ENCODE measurements at places on chromosomes 12 and 14.
A peak's percentile ranks its signal among the peaks of the same experiment; 100 is the strongest.

DNA sequence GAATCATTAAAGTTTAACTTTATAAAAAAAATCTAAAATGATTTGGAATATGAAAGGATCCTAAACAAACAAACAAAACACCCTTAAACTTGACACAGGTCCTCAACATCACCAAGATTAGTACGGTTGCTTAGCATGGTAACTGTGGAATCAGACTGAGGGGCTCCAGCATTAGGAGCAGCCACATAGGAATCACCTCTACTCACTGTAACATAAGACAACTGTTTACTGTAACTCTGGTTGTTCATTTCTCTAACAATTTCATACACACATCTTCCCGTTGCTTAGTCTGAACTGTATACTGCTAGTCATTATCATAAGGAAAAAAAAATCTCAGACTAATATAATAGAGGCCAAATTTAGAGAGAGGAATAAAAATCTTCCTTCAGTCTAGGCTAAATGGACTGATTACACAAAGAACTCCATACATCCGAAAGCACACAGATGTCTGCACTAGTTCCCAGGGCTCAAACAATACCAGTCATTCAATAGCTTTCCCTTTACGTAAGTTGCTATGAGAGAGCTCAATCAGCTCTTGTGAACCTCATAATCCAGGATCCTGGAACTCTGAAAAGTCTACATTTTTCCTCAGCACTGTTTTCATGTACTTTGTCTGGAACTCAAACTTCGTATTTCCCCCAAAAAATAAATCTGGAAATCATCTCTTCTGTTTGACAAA, 26.0 kb downstream of the LRP6 start:
- peak; percentile 31 for DNase-seq

- DNase-seq, result no peak
These were observed 12.9 kb downstream of the RIMBP2 start for GRCh38 chr12:130702966-130703732.

DNA sequence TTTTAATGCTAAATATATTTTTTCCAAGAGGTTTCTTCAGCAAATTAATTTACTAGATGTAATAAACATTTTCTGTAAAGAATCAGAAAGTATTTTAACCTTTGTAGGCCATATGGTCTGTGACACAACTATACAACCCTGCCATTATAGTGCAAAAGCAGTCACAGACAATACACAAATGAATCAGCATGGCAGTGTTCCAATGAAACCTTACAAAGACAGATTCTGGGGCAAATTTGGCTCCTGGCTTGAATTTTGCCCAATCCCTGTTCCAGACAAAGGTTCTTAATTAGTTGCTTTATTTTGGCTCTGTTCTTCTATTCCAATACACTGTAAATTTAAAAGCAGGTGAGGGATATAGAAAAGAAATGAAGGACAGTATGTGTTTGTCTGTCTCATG, 352.5 kb downstream of the C12orf50 start:
- no peak for DNase-seq

GRCh38 chr14:29927376-29928116, at the start of gene PRKD1:
Gene PRKD1, minus strand, starts transcription at chr14:29927847.
- DNase-seq, result peak; percentile 37

GRCh38 chr12:8078398-8078797, 3.7 kb upstream of the NECAP1 start:
- peak; percentile 73 for DNase-seq

DNA sequence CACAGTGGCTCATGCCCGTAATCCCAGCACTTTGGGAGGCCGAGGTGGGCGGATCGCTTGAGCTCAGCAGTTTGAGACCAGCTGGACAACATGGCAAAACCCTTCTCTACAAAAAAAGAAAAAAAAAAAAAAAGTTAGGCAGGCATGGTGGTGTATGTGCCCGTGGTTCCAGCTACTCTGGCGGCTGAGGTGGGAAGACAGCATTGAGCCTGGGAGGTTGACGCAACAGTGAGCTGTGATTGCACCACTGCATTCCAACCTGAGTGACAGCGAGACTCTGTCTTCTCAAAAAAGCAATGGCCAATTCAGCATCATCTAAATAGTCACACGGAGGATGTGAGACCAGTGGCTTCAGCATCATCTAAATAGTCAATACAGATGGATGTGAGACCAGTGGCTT, 10.4 kb upstream of the SAMD4A start:
- DNase-seq, result no peak

DNA sequence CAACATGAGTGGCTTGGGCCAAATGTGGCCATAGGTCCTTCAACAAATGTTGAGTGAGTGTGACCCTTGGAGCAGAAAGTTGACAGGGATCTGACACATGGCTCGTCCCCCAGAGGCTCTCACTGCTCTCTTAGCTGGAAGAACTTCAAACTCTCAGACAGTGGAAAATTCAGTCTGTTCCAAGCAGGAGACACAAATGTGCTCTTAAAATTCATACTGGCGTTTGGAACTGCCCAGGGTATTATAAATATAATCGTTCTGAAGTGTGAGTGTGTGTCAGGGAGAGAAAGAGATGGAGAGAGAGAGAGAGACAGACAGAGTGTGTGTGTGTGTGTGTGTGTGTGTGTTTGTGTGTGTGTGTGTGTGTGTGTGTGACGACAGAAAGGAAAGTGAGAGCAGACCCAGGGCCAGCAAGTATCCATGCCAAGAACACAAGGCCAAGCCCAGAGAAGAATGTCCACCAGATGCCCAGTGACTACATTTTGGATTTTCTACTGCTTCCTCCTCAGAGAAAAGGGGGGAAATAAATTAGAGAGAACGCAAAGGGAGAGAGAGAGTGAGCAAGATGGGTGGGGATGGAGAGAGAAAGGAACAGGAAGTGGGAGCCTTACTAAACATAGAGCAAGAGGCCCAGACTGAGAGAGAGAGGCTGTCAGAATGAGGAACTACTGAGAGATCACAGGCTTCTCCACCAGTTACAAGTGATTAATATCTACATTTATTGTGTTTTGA, 193.6 kb upstream of the NUDT4 start:
- no peak for DNase-seq

GRCh38 chr14:95218472-95219193, 61.3 kb upstream of the DICER1 start:
- DNase-seq, result no peak

GRCh38 chr14:77541905-77542304, 43.3 kb upstream of the ISM2 start:
- no peak for DNase-seq

DNA sequence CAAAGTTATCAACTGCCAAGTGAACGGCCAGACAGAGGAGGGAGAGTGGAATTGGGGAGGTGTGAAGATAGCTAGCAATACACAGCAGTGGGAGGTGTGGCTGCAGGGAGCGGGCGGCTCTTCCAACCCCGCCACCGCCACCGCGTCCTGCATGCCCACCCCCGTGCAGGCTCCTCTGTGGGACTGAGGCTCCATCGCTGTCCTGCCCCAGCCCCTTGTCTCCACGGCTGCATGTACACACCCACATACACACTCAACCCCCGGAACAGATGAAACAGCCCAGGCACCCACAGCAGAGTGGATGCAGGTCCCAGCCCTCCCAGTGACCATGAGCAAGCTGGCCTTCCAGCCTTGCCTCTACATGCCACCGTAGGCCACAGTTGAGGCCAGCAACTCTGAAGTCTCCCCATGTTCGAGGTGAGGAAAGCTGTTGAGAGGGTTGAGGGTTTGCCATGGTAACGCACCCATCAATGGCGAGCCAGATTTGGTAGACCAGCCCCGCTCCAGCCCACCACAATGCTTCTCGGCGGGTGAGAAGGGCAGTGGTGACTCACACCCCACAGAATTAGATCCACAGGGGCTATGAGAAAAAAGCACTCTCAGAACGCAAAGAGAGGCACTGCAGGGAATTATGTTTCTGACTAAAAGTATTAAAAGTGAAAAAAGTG, 39.3 kb downstream of the PITPNM2 start:
- DNase-seq, result peak; percentile 69

GRCh38 chr12:124566997-124567672, at the start of gene NCOR2:
Gene NCOR2, minus strand, starts transcription at chr12:124567612. Its CDS starts 72,361 bp downstream, at chr12:124495251.
- no peak for DNase-seq

- no peak for DNase-seq
These were observed 401.8 kb upstream of the TMPO start for GRCh38 chr12:98113548-98113947.

GRCh38 chr14:85423889-85424288, 106.1 kb upstream of the FLRT2 start:
- DNase-seq, result no peak

DNA sequence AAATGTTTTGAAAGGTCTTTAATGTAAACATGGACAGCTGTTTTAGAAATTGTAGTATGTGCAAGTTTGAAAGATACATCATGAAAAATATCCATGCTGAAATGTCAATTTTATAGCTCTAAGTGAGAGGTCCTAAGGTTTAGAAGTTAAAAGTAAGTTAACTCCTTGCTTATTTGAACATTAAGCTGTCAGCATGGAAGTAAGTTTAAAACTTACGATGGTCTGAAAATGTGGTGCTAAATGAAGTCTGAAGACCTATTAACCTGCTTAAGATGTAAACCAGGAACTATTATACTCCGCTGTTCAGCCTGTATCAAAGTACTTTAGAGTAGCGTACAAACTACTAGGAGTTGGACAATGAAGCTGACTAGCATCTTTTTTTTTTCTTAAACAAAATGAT, 1082.4 kb downstream of the TMTC2 start:
- no peak for DNase-seq

- no peak for DNase-seq
These were observed 4.1 kb downstream of the TRHDE start for GRCh38 chr12:72276181-72276805.

- DNase-seq, result no peak
These were observed 524.2 kb downstream of the TMTC2 start for GRCh38 chr12:83210933-83211332.

GRCh38 chr12:79452906-79453305, 237.9 kb downstream of the PAWR start:
- DNase-seq, result no peak

GRCh38 chr12:4555804-4556203, 6.2 kb upstream of the DYRK4 start:
- DNase-seq, result no peak

- peak; percentile 12 for DNase-seq
These were observed 28.0 kb upstream of the GARIN6 start for GRCh38 chr12:99619389-99620158.

DNA sequence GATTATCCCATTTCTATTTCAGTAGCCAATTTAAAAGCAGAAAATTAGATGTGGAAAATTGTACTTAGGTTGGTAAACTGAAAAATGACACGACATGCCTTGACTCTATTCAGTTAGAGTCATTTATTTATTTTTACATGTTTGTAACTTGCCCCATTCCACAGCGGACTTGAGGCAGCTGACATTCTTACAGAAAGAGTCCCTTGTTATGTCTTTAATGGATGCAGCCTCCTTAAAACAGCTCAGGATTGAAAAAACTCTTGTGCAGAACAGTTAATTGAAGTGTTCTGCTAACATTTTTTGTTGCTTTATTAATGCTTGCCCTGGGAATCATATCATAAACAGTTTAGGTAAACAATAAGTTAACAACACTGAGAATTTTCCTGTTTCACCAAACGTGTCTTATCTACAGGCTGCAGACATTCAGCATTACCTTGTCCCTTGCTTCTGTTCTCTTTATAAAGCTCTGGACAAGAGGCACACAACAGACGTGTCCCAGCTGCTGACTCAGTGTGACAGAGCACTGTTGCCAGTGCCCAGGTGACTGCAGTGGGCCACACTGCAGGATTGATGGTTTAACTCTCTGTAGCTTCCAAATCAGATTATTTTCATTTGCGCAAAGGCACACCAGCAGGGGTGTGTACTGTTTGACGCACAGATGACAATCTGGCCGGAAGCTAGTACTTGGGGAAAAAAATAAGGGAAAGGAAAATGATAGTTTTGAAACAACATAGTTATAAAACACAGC, 101.6 kb downstream of the PELI2 start:
- no peak for DNase-seq

DNA sequence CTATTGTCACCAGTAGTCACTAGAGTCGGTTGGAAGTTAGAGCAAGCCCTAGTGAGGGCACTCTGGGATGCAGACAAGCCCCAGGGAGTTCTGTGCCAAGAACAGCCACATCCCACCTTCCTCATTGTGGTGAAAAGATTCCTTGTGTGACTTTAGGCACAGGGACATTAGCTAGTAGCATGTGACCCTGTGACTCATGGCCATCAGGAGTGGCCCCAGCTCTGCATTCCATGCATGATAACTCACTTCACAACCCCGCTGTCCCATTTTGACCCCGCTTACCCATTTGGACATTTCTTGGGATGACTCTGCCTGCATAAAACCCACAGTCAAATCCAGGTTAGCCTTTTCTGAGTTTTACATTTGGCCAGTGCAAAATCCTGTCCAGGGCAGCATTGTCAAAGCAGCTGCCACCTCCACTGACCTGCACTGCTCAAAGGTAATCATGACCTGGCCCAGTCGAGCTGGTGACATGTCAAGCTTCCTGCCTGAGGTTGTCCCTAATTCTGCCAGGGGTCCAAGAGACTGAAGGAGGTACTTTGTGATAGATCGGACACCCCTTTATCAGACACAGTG, 430.5 kb downstream of the DPF3 start:
- no peak for DNase-seq

DNA sequence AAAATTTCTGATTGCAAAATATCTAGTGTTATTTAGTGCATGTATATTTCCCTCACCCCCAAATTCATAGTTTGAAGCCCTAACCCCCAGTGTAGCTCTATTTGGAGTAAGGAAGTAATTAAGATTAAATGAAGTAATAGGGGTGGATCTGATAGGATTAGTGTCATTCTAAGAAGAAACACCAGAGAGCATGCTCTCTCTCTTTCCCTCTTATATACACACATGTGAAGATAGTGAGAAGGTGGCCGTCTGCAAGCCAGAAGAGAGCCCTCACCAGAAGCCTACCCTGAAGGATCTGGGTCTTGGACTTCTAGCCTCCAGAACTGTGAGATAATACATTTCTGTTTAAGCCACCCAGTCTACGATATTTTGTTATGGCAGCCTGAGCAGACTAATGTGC, 120.3 kb downstream of the TMEM30B start:
- no peak for DNase-seq

DNA sequence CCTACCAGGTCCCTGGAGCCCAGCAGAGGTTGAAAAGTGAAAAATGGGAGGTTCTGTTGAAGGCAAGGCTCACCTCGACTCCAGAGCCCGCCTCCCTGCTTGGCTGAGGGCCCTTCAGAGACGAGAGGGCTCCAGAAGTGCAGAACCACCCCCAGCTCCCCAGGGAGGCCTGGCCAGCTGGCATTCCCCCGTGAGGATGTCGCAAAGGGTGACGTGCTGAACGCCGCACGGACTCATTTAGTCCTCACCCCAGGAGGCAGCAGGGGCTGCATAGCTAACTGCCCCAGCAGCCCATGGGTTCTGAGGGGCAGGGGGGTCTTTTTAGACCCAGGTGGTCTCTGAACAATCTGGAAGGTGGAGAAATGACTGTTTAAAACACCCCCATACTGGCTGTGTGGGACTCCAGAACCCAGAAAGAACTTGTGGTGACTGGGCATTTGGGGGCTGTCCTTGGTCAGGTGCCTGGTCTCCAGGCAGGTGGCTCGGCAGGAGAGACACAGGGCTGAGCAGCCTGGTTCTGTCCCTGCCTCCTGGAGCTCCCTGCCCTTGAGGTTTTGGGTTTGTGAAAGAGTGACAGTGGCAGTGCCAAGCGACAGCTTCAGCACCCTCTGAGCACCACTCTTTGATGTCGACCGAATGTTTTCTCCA, 32.0 kb downstream of the ANAPC7 start:
- no peak for DNase-seq

DNA sequence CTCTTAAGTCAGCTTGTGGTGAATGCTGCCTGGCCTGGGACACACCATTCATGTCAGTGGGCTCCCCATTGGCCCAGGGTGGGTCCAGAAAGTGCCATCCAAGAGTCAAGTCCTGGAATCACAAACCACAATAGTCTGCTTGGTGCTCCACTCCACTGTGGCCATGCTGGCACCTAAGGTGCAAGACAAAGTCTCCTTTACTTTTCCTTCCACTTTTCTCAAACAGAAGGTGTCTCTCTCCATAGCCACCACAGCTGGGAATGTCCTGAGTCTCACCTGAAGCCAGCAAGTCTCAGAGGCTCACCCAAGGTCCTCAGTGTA, 9.0 kb downstream of the RDH16 start:
- no peak for DNase-seq
